ENCODE measurements at places on chromosomes 11 and 22.
A peak's percentile ranks its signal among the peaks of the same experiment; 100 is the strongest.

DNA sequence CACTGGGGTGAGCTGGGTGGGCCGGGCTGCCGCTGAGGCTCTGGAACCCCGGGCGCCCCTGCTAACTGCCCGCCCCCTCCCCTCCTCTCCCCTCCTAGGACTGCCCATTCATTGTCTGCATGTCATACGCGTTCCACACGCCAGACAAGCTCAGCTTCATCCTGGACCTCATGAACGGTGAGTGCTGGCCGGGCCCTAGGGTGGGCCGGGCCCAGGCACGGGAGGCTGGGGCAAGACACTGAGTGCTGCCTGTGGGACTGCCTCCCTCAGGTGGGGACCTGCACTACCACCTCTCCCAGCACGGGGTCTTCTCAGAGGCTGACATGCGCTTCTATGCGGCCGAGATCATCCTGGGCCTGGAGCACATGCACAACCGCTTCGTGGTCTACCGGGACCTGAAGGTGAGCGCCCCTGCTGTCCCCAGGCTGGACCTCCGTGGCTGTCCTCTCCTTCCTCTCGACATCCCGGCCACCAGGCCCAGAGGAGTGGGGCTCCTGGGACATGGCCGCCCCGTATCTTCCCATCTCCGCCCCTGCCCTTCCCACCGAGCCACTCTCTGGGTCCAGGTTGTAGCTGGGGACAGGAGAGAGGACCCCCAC lies 7.5 kb upstream of the ANKRD13D start:
- H3K27me3 ChIP-seq, result no peaks in the 10 kb centered on the region
- DNase-seq, result no peak
- H3K4me1 ChIP-seq, result peaks cover 9% of the 10 kb centered on the region
- peaks cover 100% of the 10 kb centered on the region for H3K36me3 ChIP-seq
- H3K27ac ChIP-seq, result no peak overlapping the region

DNA sequence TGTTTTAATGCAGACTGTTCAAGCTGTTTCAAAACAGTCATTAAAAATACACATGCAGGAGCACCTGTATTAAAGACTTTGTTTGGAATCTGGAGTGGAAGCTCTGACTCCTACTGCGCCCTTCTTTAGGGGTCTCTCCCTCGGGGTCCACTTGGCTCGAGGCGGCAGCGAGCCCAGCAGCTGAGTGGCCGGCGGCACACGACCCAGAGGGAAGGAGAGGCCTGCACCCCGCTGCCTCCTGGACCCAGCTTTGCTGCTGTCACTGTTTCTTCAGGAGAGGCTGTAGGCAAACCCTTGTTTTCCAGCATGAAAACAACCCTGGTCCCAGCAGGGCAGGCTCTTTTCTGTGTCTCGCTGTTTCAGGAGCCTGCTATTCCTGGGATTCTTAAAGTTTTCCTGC lies 29.2 kb downstream of the MUC6 start:
- no peak for DNase-seq
- no peaks in the 10 kb centered on the region for H3K4me1 ChIP-seq
- peaks cover 90% of the 10 kb centered on the region for H3K36me3 ChIP-seq
- H3K4me3 ChIP-seq, result no peak overlapping the region
- no peak overlapping the region for H3K27ac ChIP-seq

- H3K27me3 ChIP-seq, result no peaks in the 10 kb centered on the region
- H3K4me3 ChIP-seq, result no peak overlapping the region
- no peaks in the 10 kb centered on the region for H3K36me3 ChIP-seq
Observed at GRCh38 chr11:12966002-12966401, 43.1 kb upstream of the RASSF10 start.

- H3K27me3 ChIP-seq, result no peaks in the 10 kb centered on the region
- no peaks in the 10 kb centered on the region for H3K36me3 ChIP-seq
- no peak overlapping the region for H3K27ac ChIP-seq
- H3K4me3 ChIP-seq, result no peak overlapping the region
- peak; percentile 64 for DNase-seq
Observed at GRCh38 chr11:88543902-88544655, 206.5 kb upstream of the CTSC start.

- H3K4me3 ChIP-seq, result no peak overlapping the region
- DNase-seq, result no peak
- H3K36me3 ChIP-seq, result peaks cover 45% of the 10 kb centered on the region
- H3K27ac ChIP-seq, result no peak overlapping the region
- peaks cover 43% of the 10 kb centered on the region for H3K4me1 ChIP-seq
- no peaks in the 10 kb centered on the region for H3K27me3 ChIP-seq
Observed at GRCh38 chr11:563812-564578, 3.2 kb downstream of the RASSF7 start.

DNA sequence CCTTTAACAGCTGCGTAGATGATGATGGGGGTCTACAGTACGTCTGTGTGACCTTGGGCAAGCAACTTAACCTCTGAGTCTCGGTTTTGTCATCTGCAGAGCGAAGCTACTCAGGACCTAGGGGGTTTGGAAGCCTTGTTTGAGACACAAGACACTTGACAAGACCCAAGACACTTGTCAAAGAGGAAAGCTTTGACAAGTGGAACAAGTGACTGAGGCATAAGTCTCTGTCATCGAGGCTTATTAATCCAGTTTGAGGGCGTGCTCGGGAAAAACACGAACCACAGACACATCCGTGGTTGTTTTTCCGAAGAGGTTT lies 732 bp upstream of the PC start:
- no peaks in the 10 kb centered on the region for H3K36me3 ChIP-seq
- H3K4me3 ChIP-seq, result no peak overlapping the region
- H3K27me3 ChIP-seq, result no peaks in the 10 kb centered on the region
- no peak for DNase-seq
- no peak overlapping the region for H3K27ac ChIP-seq

- no peak overlapping the region for H3K27ac ChIP-seq
- no peak for DNase-seq
- peaks cover 17% of the 10 kb centered on the region for H3K4me1 ChIP-seq
- H3K36me3 ChIP-seq, result no peaks in the 10 kb centered on the region
Observed at GRCh38 chr11:306645-307371, 808 bp upstream of the IFITM2 start.

- H3K4me3 ChIP-seq, result no peak overlapping the region
- no peak overlapping the region for H3K27ac ChIP-seq
- DNase-seq, result no peak
- H3K27me3 ChIP-seq, result peaks cover 8% of the 10 kb centered on the region
- H3K4me1 ChIP-seq, result peaks cover 22% of the 10 kb centered on the region
Observed at GRCh38 chr11:69711822-69712801, 8.3 kb upstream of the FGF19 start.

DNA sequence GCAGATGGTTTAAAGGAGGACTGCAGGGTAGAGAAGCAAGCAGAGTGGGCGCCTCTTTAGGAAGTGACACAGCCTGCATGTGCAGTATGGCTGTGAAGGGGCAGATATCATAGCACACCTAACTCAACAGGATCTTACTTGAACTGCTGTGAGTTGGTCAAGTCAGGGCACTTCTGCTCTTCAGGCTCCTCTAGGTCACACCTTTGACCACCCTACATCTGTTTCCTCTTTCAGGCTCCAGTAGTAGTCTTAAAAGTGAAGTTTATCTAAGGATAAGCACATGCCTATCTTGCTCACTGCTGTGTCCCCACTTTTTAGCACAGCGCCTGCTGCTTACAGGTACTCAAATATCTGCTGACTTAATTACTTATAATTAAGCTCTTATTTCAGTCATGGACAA lies 6.5 kb downstream of the MRPL16 start:
- no peak for DNase-seq
- no peaks in the 10 kb centered on the region for H3K4me1 ChIP-seq
- no peak overlapping the region for H3K27ac ChIP-seq
- H3K27me3 ChIP-seq, result no peaks in the 10 kb centered on the region

GRCh38 chr11:134048028-134048427 lies 20.8 kb upstream of the JAM3 start:
- no peak overlapping the region for H3K4me3 ChIP-seq
- H3K27me3 ChIP-seq, result no peaks in the 10 kb centered on the region
- H3K4me1 ChIP-seq, result no peaks in the 10 kb centered on the region
- H3K36me3 ChIP-seq, result no peaks in the 10 kb centered on the region

DNA sequence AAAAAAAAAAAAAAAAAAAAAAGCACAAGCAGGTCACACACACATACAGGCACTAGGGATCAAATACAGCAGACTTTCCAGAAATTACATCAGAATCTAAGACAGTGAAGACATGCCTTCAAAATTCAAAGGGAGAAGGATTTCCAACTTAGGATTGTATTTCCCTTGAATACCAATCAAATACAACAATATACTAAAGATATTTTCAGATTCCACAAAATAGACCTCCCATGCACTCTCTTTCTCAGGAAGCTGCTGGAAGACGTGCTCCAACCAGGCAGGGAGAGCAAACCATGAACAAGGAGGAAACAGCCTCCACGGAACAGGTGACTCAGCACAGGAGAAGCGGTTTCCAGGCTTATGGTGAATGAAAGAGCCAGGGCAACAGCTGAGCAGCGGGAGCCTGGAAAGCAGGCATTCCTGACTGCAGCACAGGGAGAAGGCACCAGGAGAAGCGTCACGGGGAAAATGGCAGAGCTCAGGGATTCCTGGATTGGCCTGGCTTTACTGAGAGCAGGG lies 32.0 kb downstream of the TMEM184B start:
- no peak overlapping the region for H3K4me3 ChIP-seq
- DNase-seq, result peak; percentile 68
- no peak overlapping the region for H3K27ac ChIP-seq

DNA sequence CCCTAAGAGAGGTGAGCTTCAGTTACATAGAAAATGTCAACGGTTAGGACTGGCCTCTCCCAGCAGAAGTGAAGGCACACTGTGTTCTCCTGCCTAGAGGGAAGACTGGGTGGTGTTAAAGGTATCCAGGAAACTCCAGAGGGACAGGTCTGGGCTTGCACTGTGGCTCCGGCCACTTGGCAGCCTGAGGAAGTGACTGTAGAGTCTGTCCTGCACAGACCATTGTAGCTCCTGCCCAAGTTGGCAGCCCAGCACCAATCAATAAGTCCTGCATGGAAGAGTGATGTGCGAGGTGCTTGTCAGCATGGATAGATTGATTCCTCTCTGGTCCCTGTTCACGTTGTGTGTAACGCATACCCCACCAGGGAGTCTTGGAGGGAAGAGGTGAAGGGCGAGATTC lies 284.8 kb downstream of the TENM4 start:
- no peaks in the 10 kb centered on the region for H3K36me3 ChIP-seq
- no peak overlapping the region for H3K4me3 ChIP-seq
- no peaks in the 10 kb centered on the region for H3K4me1 ChIP-seq
- no peak for DNase-seq
- no peak overlapping the region for H3K27ac ChIP-seq

DNA sequence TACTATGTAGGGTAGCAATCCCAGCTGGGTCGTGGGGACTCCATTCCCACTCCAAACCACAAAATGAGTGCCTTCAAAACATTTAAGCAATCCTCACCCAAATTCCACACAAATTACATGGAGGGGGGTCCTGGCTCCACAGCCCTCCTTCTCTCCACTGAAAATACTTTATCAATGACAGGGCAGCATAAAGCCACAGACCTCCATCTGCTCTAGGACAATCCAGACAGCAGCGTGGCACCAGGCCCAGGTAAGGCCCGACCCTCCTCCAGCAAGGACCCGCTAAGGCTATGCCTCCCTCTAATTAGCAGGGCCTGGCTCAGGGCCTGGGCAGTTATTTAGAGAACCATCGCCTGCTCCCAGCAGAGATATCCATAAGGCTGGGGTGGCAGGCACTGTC lies at the start of gene PANX3:
TSS of gene PANX3 (plus strand) at position 365 of the 400 bp plus-strand sequence. CDS start 129 bp downstream, outside the sequence.
- H3K4me3 ChIP-seq, result no peak within 1 kb of the TSS
- H3K36me3 ChIP-seq, result no peaks in the 10 kb centered on the region
- H3K27me3 ChIP-seq, result no peaks in the 10 kb centered on the region
- DNase-seq, result no peak
- no peak within 1 kb of the TSS for H3K27ac ChIP-seq

- no peak overlapping the region for H3K4me3 ChIP-seq
- DNase-seq, result peak; percentile 53
Observed at GRCh38 chr11:126132319-126132718, 69.7 kb upstream of the CDON start.

DNA sequence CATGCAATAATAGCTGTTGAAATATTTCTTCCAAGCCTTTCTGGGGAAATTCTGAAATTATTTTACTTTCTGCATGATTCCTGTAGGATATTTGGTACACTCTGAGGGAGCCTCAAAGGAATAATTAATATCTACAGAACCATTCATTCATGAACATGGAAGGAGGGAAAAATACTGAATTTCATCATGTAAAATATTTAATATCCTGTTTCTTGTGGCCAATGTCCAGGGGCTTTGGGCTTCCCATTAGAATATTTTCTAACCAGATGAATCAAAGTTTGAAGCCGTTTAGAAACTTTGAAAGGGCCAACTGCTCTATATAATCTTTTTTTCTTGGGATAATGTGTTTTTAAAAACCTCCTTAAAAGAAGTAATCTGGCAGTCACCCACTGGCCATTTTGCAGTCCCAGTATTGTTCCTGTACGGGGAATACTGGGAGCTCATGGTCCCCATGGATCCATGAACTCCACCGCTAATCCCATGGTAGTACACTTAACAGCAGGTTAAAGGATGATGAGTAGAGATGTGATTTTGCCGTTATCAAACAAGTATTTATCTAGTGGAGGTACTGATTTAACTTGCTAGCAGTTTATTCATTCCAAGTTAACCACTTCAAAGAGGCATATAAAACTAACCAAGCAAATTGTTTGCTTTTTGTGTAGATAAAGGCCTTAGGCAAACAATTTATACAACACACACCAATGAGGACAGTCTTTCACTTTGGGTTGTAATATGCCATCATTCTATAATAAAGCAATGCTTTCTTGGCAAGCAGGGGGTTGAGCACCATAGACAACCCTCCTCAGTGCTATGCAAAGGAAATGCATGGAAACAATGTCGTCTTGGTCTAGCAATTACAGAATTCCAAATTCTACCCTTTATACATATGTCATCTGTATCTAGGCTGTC lies 34.5 kb upstream of the BLID start:
- H3K4me3 ChIP-seq, result no peak overlapping the region
- no peak overlapping the region for H3K27ac ChIP-seq
- no peaks in the 10 kb centered on the region for H3K4me1 ChIP-seq
- DNase-seq, result no peak

GRCh38 chr22:49968313-49968830 lies 7.8 kb downstream of the PIM3 start:
- H3K27ac ChIP-seq, result peak overlapping the region; percentile 87
- DNase-seq, result peak; percentile 10

DNA sequence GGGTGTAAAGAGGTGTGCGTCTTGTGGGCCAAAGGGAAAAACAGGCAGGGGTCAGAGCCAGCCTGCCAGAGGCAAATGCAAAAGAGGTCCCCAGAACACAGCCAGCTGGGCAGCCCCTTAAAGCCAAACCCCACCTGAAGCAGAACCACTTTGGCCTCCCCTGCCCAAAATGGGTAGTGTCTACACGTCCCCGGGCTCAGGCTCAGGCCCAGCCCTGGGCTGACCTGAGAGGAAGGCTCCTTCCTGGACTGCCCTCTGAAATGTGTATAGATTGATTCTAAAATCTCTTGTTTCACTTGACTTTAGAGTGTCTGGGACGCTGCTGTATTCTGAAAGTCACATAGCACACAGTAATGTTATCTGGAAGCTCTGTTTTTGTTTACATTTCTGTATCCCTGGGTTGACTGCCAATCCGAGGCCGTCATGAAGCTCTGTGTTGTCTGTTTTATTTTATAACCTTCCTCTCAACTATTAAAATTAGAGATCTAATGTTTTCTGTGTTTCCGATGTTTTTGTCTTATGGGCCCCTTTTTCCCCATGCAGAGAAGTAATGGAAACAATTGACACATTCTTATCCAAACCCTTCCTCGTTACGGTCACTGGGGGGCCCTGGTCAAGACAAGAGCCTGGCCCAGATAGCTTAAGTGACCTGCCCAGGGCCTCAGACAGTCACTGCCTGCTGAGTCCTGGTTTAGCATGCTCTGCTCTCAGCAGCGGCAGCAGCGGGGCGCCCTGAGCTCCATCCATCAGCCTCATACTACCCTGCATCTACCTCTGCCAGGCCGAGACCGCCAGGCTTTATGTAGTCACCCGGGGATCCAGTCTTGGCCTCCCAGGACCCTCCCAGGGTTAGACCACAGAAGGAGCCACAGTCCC lies 10.1 kb downstream of the OVOL1 start:
- peaks cover under 1% of the 10 kb centered on the region for H3K4me1 ChIP-seq
- no peak overlapping the region for H3K27ac ChIP-seq
- no peaks in the 10 kb centered on the region for H3K27me3 ChIP-seq
- DNase-seq, result no peak
